Endothelial cell of umbilical vein (primary cell): ENCODE measurements at places on chromosomes 1 and 21. TPM values are rescaled to one million over a fixed set of nuclear protein-coding genes. Genes with fewer than 3 reads are reported as not detected.

The SLC25A34 gene
- total RNA-seq = 0.76 and 1.1 TPM in 2 replicates

The OR10Z1 gene
- total RNA-seq = not detected in 2 replicates

The PDZK1 gene
- total RNA-seq = 0.58 TPM in 1 of 2 replicates, not detected in the other

The SYNC gene
- total RNA-seq = 6.5 and 9.4 TPM in 2 replicates

The FCGR2B gene
- not detected in 2 replicates for total RNA-seq

The CRB1 gene
- not detected in 2 replicates for total RNA-seq

The LMX1A gene
- not detected in 2 replicates for total RNA-seq

The ATP1A1 gene
- 263 and 325 TPM in 2 replicates for total RNA-seq

The C1orf94 gene
- not detected in 2 replicates for total RNA-seq

The CACNA1S gene
- total RNA-seq = not detected in 2 replicates

The RNF223 gene
- not detected in 2 replicates for total RNA-seq

GRCh38 chr1:93704052-93704451, 22.4 kb upstream of the BCAR3 start:
- DNase-seq = no peak

GRCh38 chr1:94032637-94033036, 88.3 kb downstream of the ABCA4 start:
- no peak for DNase-seq

- DNase-seq = no peak
Measured at GRCh38 chr1:3669421-3669821, 17.1 kb downstream of the TP73 start.

DNA sequence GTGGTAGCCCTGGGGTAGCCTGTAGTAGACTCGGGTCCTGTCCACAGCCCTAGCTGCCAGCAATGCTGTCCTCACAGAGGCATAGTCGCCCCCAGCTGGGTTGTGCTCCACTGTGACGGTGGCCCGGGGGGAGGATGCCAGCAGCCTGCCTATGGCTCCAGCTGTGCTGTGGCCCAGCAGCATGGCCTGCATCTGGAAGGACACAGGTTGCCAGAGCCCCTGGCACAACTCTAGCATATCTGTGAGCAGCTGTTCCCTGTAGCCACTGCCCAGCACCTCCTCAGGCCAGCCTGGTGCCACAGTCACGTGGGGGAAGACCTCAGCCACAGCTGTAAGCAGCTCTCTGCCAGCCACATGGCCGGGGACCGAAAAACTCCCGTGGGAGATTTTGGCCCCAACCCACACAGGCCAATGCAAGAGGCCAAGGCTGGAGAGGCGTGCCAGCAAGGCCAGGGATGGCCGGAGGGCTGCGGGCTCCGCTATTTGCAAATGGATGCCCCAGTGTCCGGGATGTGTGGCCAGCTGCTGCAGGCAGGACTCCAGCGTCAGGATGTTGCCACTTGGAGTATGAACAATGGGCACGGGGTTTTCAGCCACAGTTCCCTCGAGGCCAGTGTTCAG, 13.9 kb downstream of the FAM151A start:
- DNase-seq = no peak

- no peak for DNase-seq
Measured at GRCh38 chr1:206939131-206939530, 7.1 kb downstream of the PIGR start.

GRCh38 chr1:44696789-44697345, 22.4 kb downstream of the ARMH1 start:
- no peak for DNase-seq

GRCh38 chr1:192516776-192517297, 58.7 kb upstream of the RGS1 start:
- DNase-seq = no peak

GRCh38 chr1:21704145-21704544, 35.0 kb upstream of the RAP1GAP start:
- DNase-seq = no peak

DNA sequence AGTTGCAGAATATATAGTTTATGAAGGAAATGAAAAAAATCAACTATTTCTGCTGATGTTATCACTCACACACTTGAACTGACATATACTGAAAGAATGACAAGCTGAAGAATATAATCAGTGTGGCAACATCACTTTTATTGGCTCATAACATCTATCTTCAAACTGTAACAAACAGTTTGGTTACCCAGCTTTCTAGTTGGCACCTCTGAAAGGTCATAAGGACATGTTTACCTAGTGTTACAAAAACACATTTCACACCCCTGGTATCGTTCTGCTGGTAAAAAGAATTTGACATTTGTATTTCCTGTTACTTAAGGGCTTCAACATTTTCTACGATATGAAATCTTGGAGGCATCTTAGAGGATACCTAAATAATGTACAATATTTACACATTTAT, 1267.0 kb upstream of the NCAM2 start:
- DNase-seq = no peak

DNA sequence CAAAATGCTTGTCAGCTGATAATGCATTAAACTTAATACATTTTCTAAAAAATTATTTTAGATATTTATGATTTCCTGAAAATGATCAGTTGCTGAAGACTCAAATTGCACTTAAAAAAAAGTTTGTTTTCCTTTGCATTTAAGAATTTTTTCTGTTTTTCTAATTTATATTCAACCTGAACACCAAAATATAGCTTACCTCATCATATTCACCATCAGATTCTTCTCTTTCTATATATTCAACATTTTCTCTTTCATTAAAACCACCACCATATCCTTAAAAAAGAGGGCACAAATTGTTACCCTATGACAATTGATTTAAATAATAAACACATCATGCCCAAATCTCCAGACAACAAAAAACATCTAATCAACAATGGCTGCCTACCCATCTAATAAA, 8.6 kb downstream of the ZRANB2 start:
- DNase-seq = no peak

GRCh38 chr1:56028244-56028643, 551.1 kb downstream of the PLPP3 start:
- DNase-seq = no peak

- no peak for DNase-seq
Measured at GRCh38 chr1:117179471-117179870, 31.3 kb downstream of the VTCN1 start.

GRCh38 chr21:28705616-28706015, 287.1 kb downstream of the LTN1 start:
- no peak for DNase-seq

GRCh38 chr1:208852911-208853310, 608.7 kb upstream of the PLXNA2 start:
- no peak for DNase-seq

GRCh38 chr1:17013491-17014320, 2.0 kb upstream of the ATP13A2 start:
- no peak for DNase-seq

DNA sequence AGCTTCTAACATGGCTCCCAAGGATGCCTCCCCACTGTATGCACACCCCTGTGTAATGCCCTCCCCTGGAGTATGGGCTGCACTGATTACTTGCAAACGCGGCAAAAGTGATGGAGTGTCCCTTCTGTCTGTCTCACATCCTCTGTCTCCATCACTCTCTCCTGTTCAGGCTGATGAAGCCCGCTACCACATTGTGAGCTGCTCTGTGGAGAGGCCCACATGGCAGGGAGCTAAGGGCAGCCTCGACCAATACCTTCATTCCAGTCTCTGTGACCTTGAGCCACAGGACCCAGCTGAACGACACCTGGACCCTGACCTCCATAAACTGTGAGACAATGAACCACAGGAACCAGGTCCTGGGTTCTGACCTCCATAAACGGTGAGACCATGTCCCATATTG, 154.1 kb upstream of the ETV3 start:
- no peak for DNase-seq

DNA sequence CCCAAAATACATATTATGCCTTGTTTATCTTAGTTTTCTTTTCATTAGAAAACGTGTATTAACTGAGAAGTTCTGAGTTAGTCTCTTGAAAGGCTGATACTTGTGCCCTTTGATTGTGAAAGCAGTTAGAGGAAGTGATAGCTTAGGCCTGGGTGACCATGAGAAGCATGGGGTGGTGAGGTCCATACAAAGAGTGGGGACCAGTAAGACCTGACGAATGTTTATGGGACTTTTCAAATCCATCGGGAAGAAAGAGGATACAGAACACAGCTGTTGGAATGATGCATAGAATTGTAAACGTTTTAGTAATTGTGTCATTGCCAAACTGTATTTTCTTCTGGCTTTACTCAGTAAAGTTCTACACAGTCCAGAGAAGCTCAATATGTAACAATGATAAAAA, 259.8 kb downstream of the LMO4 start:
- DNase-seq = no peak

DNA sequence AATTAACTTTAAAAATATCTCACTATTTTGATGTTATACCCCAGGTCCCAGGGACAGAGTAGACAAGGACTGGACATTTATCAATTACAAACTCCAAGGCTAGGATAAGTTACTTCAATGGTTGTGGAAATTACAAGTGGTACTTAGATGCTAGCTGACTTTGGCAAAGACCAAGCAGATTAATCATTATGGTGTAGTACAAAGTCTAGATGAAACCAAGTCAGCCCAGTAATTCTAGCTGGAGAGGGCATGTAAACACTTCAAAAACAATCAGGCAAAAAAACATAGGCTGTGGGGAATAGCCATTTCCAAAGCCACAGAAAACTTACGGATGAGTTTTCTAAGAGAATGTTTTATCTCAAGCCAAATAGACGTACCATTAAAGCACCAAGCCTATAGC, 124.5 kb downstream of the TSEN15 start:
- DNase-seq = no peak

- peak; percentile 14 for DNase-seq
Measured at GRCh38 chr1:25430967-25431881, 527 bp downstream of the MACO1 start.

GRCh38 chr1:220003610-220004299, 42.5 kb downstream of the EPRS1 start:
- DNase-seq = no peak

DNA sequence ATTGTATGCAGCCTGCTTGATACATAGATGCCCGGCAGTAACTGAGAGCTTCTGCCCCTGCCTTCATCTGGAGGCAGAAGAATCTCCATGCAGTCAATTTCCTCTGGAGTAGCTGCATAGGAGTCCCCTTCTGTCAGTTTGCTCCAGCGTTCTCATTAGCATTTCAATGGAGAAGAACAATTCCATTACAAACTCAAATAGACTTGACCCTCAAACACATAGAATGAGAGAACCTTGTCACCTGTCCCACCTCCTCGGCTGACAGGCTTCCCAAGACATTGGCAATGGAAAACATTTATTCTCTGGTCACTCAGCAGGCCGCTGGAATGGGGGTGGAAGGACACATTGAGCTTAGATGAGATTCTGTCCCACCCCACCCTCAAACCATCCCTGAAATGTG, 45.6 kb upstream of the TMEM51 start:
- no peak for DNase-seq

GRCh38 chr1:18951818-18952391, 4.6 kb downstream of the IFFO2 start:
- DNase-seq = no peak

- DNase-seq = no peak
Measured at GRCh38 chr1:30011970-30012369, 711.4 kb downstream of the MATN1 start.

DNA sequence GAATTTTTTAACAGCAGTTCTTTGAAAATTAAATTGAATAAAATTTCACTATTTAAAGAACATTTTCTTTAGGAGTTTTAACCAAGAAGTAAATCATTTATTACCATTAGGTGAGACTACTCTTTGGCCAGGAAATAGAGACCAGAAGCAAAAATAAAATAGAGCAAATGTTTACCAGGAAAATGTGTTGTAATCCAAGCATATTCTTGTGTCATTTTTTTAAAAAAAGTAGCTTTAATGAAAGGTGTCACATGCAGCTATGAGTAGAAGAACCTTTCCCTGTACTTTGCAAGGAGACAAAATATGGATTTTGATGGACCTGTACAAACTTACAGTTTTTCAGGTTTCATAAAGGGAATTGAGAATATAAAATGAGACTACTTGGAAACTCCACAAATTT, 140.8 kb downstream of the NFIA start:
- DNase-seq = no peak

GRCh38 chr1:227941509-227942020, 6.2 kb downstream of the WNT9A start:
- DNase-seq = no peak

DNA sequence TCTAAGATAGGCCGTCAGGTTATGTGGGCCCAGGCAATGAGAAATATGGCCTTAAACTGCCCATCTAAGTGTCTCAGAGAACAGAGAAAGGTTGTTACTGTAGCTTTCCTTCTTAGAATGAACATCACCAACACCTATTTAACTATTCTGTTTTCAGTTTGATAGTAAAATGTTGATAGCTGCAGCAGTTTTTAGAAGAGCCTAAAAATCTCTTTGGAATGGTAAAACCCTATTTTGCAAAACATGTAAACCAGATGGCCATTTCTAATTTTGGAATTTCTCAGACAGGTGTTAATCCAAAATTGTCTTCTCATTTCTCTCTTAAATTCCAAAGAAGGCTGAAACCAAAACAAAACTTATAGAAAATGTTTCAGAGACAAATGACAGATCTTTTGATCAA, 57.5 kb downstream of the DIPK1A start:
- DNase-seq = no peak

DNA sequence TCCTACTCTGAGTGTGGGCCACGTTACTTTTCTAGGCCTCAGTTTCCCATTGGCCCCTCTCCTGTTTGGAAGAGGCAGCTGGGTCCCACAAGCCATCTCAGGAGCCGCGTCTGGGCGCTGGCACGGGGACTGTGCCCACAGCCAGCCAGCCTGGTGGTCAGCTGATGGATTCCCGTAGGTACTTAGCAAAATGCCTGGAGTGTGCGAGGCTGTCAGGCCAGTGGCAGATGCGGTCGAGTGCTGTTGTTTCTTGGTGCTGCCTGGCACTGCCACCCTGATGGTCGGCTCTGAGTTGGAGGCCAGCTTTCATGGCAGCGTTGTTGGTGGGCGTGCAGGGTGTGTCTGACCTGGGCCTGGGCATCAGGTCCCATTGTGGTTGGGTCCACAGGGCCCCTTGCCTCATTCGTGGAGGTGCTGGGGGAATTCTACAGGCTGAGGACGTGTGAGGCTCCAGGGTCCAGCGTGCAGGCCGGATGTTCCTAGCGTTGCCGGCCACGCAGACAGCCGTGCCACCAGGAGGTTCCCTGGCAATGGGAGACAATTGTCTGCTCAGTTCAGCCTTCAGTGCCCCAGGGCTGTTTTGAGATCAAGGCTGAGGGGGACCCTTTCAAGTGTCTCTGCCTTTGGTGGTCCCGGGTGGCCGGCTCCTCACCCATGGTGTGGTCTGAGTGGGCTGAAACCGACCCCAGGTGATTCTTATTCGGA, 20.9 kb downstream of the SKI start:
- DNase-seq = no peak

- DNase-seq = no peak
Measured at GRCh38 chr1:153035211-153035610, 4.2 kb downstream of the SPRR1B start.
